ENCODE measurements at places on chromosomes 12 and 14.

- DNase-seq: no peak
These were observed 204.1 kb downstream of the CACNA1C start for GRCh38 chr12:2256915-2257314.

- no peak for DNase-seq
These were observed 12.2 kb upstream of the PPP1R13B start for GRCh38 chr14:103859416-103860202.

GRCh38 chr12:71183018-71183417, 25.2 kb upstream of the TSPAN8 start:
- no peak for DNase-seq

GRCh38 chr14:80291101-80291500, 79.8 kb upstream of the DIO2 start:
- no peak for DNase-seq

DNA sequence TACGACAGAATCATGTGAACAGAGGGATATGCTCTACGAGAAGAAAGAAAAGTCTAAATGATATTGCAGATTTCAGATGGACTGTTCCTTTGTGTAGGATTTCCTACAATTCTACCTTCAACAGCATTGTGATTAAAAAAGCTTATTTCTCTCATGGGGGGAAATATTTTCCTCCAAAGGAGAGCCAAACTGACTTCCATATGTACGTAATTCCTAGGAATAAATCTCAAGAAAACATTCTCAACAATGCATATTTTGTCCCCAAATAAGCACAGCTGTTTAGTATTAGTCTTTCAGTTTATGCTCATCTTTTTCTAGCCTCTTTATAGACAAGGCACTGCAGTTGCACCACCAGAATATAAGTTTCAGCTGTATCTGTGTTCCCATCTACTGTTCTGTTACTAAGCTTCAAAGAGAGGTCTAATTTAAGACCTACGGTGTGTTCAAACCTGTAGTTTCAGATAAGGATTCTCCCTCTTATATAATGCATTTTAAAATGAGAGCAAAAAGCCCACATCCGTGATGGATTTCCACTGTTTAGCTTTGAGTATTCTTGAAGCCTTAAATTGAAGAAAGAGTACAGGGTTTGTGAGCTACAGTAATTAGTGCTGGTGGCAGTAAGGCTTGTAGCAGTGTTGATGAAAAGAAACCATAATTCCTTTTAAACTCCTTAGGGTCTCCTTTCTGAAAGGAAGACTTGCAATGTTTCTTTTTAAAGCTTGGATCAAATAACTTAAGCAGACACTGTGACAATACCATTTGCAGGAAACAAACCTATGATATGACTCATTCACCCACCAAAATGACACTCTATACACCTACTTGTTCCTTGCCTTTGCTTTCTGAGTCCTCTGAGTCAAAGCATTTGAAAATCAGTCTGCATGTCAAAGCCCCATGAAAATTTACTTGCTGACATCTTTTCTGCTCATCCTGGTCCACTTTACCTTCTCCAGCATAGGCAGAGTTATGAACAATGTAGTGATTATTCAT, 754.1 kb downstream of the NOVA1 start:
- no peak for DNase-seq

GRCh38 chr12:93426412-93426805, 15.3 kb downstream of the UBE2N start:
- DNase-seq: no peak

GRCh38 chr12:1201030-1201429, 210.0 kb downstream of the ERC1 start:
- DNase-seq: no peak

- no peak for DNase-seq
These were observed 693 bp upstream of the RIMKLB start for GRCh38 chr12:8697120-8697475.

- no peak for DNase-seq
These were observed 13.4 kb upstream of the PCNX1 start for GRCh38 chr14:70893858-70894291.

DNA sequence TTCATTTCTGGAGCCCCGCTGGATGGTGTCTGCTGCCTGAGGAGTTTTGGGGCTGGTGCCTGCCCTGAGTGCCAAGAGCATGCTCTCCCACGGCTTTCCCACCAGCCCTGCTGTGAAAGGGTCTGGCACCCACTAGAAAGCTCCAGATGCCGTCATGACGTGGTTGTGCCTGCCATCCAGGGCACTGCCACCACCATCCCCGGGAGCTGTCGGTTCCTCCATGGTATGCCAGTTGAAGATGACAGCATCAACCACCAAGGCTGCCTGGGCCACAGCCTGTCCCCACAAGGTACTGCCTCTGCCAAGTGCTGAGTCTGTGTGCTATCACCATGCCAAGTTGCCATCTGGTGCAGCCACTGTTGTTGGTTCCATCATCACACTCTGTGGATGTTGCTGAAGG, 85.9 kb downstream of the TTC8 start:
- no peak for DNase-seq

DNA sequence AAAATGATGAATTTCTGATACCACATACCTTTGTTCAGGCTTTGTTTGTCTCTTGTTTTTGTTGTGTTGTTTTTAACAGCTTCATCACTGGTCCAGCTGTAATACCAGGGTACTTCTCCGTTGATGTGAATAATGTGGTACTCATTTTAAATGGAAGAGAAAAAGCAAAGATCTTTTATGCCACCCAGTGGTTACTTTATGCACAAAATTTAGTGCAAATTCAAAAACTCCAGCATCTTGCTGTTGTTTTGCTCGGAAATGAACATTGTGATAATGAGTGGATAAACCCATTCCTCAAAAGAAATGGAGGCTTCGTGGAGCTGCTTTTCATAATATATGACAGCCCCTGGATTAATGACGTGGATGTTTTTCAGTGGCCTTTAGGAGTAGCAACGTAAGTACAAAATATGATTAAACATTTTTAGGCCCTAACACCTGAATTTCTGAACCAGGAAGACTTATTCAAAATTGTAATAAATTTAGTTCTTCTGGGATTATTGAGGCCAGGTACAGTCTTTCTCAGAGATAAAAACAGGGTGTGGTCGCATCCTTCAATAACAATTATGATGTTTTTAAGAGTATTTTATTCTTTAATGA, 22.4 kb downstream of the RXYLT1 start:
- no peak for DNase-seq

DNA sequence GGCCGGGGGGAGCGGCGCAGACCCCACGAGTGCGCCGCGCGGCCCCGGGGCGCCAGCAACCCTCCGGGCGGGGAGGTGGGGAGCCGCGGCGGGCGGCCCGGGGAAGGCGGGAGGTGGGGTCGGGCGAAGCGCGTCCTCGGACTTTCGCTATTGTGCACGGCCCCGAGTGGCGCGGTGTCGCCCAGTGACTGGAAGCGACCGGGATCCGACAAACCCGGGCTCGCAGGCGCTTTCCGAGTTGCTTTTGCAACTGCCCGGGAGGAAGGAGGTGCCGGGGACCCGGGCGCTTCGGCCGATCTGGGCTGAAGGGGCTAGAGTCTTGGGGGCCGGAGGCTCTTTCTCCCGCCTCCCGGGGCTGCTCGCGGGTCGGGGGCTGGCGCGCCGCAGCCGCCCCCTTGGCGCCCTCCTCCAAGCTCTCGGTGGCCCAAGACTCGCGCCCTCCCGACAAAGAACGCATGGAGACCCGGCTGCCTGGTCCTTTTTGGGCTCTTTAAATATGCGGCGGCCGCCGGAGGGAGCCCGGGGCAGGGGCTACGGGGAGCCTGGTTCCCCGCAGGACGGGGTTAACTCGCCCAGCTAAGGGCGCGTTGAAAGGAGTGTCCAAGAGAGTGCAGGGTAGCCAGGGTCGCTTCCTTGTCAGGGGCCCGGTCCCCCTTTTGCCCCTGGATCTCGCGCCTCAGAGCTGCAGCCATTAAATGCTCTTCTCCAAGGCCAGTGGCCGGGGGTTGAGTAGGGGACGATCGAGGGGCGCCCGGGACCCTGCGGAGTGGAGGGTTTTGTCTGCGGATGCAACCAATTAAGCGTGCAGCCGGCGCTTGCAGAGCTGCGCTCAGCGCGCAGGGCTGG, 1.4 kb downstream of the HMGA2 start:
- DNase-seq: no peak

DNA sequence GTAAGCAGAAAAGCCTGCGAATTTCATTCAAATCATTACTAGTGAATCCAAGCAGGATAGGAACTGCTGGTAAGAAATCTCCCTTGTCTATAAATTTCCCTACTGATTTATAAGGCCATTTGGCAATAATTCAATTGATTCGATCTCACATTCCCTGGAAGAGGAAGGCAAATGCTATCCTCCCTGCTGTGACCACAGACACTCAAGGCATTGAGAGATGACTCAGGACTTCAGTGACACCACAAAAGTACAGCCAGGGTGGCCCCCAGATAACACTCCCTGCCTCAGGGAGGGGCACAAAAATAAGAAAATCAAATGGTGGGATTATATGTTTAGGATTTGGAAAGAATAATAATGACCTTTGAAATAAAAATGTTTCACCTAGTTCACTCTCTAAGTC, 162.7 kb downstream of the GRIP1 start:
- no peak for DNase-seq

- DNase-seq: no peak
These were observed 38.8 kb downstream of the TMEM63C start for GRCh38 chr14:77220246-77221017.

DNA sequence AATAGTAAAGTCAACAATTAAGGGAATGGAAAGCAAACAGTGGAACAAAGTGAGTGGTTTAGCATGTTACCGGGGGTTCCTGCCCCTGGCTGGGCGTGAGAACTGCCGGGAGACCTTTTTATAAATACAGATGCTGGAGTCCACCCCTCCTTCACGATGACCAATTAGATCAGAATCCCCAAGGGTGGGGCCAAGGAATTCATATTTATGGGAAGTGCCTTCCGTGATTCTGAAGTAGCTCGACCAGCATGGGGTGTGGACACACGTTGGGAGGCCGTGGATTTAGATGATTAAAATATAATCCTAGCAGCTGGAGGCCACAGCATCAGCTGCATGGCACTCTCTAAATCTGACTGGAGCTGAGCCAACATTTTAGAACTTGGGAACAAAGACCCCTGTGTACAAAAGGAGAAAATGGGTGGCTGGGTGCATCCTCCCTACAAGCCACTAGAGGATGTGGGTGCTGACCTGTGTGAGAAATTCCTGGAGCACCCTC, 87.9 kb downstream of the SRRM4 start:
- DNase-seq: no peak

Data from HFF-Myc (cell line).